Lower leg skin (tissue), 4 donors: ENCODE measurements at places on chromosomes 11 and 22. TPM values are rescaled to one million over a fixed set of nuclear protein-coding genes. Genes with fewer than 3 reads are reported as not detected.

GRCh38 chr11:120696597-120697218, 185.2 kb downstream of the GRIK4 start:
- DNase-seq, result no peak

DNA sequence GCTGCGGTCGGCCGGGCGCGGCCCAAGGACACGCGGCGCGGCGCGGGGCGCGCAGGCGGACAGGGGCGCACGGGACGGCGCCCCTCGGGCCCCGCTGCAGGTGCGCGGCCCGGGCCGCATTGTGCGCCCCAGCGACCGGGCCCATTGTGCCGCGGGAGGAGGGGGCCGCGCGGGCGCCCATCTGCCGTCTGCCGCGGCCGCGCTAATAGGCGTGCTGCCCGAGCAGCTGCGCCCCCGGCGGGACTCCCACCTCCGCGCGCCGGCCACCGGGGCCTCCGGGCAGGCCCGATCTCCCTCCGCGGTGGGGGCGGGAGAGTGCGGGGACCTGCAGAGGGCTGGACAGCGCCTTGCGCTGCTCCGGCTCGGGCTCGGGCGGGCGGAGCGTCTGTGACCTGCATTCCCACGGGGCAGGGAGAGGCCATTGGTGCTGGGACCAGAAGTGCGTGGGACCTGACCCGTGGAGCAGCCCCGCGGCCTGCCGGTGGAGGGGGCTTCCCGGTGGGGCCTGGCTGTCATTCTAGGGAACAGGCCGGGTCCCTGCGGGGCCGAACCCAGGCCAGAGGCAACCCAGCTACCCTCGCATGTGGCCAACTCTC, 933 bp downstream of the BRSK2 start:
- no peak for DNase-seq

DNA sequence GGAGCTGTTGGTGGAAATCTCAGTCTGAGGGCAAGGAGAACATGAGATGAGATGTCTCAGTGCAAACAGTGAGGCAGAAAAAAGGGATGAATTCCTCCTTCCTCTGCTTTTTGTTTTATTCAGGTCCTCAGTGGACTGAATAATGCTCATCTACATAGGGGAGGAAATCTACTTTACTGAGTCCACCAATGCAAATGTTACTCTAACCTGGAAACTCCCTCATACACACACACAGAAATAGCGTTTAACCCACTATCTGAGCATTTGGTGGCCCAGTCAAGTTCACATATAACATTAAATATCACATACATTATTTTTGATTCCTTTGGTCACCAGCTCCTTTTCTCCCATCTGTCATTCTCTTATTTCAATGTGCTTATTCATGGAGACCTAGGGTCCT, 418.8 kb downstream of the TMEM135 start:
- no peak for DNase-seq

GRCh38 chr11:36361472-36361871, 65.4 kb downstream of the PRR5L start:
- no peak for DNase-seq

DNA sequence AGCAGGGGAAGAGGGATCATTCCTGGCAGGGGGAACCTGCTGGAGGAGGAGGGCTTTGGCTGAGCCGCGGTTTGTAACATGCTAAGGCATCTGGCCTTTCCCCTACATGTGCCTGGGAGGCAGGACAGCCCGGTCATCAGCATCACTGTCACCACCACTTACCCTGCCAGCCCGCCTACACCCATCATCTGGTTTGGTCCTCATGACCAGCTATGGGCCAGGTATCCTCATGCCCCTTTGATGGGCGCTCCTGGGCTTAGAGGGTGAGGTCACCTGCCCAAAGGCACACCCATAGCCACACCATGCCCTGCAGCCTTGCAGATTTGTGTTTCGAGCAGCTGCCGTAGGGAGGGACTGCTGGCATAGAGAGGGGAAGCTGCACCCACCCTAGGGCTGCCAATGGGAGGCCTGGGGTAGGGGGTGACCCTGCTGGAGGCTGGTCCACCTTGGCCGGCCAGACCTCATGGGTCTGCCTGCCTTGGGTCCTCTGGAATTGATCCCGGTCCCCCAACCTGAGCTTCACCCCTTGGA, 2.6 kb downstream of the MRGPRF start:
- no peak for DNase-seq

- DNase-seq, result no peak
Observed at GRCh38 chr11:93220078-93220477, 22.3 kb upstream of the SLC36A4 start.

GRCh38 chr22:24977370-24978221, 25.1 kb downstream of the KIAA1671 start:
- DNase-seq, result no peak

DNA sequence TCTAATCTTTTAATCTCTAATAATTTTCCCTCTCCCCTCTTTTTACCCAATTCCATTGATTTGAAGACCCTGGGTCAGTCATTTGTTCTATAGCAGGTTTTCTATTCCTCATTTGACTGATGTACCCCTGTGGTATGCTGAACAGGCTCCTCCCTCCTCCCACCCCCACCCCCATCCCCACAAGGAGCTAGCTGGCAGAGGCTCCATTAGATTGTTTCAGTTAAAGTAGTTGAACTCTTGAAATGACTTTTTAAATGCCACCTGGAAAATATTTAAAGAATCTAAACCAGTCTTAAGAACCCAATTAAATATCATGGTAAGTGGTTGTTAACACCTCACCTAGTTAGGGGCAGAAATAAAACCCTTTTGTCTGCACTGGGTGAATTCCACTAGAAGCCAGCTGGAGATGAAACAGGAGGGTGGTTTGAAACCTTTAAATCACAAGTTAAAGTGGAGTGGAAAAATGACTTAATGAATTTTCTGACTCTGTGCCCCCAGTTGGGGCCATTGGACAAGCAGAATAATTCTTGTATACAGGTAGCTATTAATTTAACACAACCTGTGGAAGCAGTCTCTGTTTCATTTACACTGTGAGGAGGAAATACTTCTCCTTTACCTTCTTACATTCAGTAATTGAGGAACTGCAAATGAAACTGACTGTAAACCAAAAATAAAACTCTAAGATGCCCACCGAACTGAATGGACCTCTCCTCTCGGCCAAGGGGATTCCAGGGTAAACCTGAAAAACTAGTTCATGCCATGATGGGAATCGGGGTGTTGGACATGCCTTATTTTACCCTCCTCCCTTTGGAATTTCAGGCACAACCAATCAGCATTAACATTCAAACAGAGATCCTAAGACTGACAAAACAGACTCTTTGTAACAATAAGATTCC, 30.7 kb downstream of the PRR5L start:
- DNase-seq, result no peak

DNA sequence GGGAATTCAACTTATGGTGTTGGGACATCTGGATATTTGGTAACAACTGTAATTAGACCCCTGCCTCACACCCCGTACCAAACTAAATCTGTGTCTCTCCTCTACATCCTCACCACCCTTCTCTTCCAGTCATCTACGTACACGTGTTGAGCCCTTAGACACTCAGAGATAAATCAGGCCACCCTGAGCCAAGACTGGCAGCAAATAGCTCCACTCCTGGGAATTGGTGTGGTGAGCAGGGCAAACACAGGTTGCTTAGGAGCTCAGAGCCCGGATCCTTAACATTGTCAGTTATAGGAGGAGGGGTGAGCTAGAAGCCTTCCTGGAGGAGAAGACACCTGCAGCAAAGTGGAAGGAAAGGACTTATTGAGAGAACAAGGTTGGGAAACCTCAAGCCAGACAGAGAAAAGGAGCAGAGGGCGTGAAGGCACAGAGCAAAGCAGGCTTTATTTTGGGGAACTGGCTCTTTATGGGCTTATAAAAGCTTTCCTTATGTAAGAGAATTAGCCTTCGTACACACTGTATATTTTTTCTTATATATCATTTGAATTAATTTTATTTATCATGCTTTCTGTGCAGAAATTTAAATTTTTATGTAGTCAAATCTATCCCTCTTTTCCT, 36.9 kb upstream of the KLHL35 start:
- DNase-seq, result no peak

DNA sequence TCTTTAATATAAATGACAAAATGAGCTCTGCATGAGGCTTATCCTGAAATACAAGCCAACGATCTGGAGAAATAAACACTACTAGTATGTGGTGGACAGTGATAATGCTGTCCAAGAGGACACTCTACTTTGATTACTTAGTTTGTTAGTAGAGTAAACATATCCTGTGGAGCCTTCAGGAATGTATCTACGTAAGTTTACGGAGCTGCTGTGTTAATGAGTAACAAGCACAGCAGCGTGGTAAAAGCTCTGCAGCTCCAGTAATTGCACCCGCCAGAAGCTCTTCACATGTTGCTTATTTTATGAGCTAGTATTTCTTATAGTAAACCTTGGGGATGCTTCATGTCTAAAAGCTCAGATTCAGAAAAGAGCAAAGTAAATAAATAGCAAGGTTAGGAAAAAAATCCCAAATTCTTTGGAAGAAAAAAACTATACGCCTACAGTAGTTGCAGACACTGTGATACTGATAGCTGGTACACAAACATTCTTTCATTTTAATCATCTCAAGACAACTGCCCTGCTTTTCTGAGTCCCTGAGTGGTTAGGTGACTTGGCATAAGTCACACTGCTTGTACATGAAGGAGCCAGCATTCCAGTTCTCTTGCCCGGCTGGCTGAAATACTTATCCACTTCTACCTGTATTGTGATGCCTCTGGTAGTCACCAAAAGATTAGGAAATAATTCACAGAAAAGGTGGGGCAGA, 32.7 kb upstream of the CCDC34 start:
- no peak for DNase-seq

GRCh38 chr11:122202951-122203456, 87.0 kb upstream of the BLID start:
- peak; percentile 56 for DNase-seq

DNA sequence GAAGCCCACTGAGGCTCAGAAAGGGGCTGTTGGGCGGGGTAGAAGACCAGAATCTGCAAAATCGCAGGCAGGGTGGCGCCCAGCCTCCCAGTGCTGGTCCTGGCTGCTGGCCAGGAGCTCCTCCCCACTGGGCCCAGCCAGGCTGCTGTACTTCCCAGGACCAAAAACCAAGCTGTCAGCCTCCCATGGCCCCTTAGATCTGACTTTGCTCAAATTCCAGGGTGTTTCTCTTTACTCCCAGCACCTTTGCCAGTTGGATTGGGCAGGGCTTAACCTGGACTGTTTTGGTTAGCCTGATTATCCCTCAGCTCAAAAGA, 44.2 kb upstream of the WEE1 start:
- DNase-seq, result no peak

- no peak for DNase-seq
Observed at GRCh38 chr11:75467881-75468280, 34.9 kb upstream of the KLHL35 start.

DNA sequence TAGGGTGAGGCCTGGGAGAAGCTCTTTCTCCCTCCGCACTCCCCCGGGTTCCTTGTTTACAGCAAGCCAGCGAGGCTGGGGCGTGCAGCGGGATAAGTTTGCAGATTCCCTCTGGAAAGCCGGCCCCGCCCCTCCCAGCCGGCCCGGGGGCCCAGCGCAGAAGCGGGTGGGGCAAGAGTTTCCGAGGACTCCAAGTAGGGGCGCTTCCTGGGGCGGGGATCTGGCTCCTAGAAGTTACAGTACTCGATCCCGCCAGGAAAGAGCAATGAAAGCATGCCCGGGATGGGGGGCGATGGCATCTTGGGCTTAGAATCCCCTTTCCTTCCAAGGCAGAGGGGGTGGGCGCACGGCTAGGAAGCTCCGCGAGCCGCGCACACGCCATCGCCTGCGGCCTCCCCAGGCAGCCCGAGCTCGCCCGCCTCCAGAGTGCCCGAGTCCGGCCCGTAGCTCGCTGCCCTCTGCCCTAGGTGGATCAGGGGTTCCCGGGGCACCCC, 385 bp downstream of the TST start:
- DNase-seq, result peak; percentile 93

- no peak for DNase-seq
Observed at GRCh38 chr11:27806122-27806521, 105.9 kb upstream of the BDNF start.

DNA sequence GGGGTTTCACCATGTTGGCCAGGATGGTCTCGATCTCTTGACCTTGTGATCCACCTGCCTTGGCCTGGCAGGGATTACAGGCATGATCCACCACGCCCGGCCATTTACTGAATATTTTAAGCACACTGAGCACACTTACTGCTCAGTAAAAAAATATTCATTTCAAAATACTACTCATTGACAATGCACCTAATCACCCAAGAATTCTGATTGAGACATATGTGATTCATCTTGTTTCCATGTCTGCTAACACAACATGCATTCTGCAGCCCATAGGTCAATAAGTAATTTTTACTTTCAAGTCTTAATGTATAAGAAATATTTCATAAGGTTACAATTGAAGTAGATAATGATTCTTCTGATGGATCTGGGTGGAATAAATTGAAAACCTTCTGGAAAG, 4.2 kb upstream of the OR52J3 start:
- DNase-seq, result no peak

Gene FZD4
- total RNA-seq, result 10.6 TPM

Gene HPX
- total RNA-seq, result 1.2 TPM

Gene MORC2
- 16.2 TPM for total RNA-seq

Gene SYT9
- 0.71 TPM for total RNA-seq

Gene LYVE1
- total RNA-seq, result 16.8 TPM

Gene C11orf65
- not detected for total RNA-seq
